ENCODE measurements at places on chromosomes 3 and 15.

- DNase-seq: peak; percentile 95
Observed at GRCh38 chr15:65409036-65409631, 13.6 kb downstream of the IGDCC4 start.

- no peak for DNase-seq
Observed at GRCh38 chr3:179266701-179267211, 15.8 kb upstream of the KCNMB3 start.

DNA sequence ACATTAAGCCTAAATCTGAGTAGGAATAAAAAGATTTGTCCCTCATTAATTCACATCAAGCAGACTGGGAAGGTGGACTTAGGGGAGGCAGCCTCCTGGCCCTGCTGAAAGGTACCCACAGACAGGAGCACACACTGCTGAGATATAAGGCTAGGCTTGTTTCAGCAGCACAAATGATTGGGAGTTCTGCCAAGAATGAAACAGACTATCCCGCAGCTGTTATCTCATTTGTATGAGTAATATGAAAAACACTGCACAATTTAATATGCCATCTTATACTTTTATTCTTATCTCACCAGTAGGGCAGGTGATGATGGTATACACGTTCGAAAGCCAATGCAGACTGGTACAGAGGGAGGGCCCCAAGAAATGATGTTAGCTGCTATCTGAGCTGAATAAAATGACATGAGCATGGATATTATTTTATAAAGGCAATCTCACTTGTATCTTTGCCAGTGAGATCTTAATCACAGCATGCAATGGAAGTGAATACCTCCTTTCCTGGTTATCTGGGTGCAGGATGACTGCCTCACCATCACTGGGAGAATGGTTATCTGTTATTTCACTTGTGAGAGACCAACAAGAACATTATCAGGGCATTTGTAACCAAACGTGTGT lies 258.7 kb upstream of the PPP2R3A start:
- DNase-seq: no peak

- DNase-seq: no peak
Observed at GRCh38 chr3:78792212-78792611, 975.6 kb downstream of the ROBO1 start.

GRCh38 chr3:123283074-123283473 lies 81.3 kb downstream of the SEC22A start:
- no peak for DNase-seq

DNA sequence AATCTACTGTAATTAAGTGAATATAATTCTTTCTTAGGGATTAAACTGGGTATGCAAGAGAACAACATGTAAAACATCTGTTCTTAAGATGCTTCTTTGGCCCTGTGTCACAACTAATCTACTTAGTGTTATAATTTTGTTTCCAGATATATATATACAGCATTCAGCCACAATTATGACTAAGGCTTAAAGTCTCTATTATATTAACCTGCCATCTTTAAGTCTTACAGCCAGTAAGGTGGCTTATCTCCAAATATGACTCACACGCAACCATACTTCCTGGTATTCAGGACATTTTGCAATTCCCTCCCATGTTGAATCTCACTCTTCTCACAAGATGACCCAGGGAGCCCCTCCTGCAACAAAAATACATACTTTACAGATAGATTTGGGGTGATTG lies 6.6 kb upstream of the KBTBD8 start:
- DNase-seq: peak; percentile 71

- no peak for DNase-seq
Observed at GRCh38 chr3:171840811-171841619, 2.1 kb upstream of the TMEM212 start.

DNA sequence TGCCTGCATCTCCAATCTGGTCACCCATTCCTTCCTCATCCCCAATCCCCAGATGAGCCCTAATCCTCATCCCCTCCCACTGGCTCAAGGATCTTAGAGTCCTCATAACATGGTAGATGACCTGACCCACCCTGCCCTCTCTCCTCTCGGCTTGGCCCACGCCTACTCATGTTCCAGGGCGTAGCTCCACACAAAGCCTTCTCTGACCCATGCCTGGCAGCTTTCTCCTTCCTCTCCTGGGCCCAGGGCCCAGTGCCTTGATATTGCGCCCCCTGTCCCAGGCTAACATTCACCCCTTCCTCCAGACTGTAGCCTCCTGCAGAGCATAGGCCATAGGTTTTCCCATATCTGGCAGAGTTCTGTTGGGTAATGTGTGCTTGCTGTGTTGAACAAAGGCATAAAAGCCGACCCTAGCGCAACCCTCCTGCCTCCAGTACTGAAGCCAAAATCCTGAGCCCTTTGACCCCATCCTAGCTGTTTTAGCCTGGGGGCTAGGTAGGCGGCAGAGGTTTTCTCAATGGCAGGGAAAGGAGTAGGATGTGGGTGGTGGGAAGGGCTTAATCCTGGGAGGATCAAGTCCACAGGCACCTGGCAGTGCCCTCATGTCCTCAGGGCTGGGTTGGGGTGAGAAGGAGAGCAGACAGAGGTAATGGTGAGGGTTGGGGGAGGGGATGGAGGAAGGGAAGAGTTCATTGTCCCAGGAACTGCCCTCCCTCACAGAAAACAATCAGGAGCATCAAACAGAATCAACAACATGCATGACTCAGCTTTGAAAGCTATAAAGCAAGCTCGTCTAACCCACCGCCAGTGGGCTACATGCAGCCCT lies 35.5 kb downstream of the MESD start:
- DNase-seq: no peak

- peak; percentile 91 for DNase-seq
Observed at GRCh38 chr3:49133226-49133951, 539 bp upstream of the LAMB2 start.

DNA sequence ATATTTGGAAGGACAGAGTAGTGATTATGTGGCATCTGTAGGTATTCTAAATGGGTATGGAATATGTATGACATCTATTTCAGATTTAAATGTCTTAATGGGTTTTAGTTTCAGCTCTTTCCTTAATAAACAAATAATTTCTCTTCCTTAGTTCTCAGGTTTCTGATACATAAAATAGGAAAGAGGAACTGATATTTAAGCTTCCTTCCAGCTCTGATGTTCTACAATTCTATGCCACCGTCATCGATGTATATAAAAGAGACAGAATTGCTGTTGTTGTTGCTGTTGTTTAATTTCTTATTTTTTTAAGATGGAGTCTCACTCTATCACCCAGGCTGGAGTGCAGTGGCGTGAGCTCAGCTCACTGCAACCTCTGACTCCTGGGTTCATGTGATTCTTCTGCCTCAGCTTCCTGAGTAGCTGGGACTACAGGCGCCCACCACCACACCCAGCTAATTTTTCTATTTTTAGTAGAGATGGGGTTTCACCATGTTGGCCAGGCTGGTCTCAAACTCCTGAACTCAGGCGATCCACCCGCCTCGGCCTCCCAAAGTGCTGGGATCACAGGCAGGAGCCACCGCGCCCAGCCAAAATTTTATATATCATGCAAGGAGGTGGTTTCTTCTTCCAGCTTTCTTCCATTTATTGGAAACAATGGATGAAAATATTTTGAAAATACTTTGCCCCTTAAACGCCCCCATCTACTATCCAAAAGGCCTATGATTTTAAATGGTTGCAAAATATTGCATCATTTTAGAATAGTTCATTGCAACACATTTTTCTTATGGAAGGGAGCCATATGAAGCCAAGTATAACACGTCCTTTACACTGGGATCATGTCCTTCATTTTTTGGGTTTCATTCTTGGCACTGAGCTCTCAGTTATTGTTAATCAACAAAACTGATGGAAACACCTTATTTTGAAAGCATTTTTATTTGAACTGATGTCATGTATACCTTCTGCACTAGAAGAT lies 13.9 kb upstream of the C15orf61 start:
- peak; percentile 85 for DNase-seq

DNA sequence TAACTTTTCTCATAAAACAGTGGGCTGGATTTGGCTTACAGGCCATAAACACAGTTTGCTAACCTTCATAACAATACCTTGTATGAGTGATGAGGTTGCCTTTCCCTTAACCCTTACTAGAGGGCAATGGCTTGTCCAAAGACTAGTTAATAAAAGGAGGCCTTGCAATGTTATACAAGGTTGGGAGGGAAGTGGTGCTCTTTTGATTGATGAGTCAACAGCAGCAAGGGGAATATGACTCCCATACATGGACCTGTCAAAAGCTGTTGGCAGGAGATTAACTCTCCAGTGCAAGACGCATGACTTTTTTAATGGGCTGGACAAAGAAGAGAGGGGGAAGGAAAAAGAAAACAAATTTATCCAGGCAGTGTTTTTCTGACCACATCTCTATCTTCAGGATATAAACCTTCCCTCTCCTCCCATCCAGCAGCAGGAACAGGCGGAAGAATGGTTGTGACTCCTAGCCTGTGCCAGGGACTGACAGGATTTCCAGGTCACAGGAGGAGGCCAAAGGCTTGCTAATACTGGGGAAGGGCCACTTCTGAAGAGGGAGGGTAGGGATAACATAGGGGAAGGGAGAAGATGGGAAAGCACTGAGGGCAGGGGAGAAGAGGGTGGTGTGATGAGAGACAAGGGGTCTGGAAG lies 35.2 kb upstream of the ARL14 start:
- DNase-seq: peak; percentile 49

DNA sequence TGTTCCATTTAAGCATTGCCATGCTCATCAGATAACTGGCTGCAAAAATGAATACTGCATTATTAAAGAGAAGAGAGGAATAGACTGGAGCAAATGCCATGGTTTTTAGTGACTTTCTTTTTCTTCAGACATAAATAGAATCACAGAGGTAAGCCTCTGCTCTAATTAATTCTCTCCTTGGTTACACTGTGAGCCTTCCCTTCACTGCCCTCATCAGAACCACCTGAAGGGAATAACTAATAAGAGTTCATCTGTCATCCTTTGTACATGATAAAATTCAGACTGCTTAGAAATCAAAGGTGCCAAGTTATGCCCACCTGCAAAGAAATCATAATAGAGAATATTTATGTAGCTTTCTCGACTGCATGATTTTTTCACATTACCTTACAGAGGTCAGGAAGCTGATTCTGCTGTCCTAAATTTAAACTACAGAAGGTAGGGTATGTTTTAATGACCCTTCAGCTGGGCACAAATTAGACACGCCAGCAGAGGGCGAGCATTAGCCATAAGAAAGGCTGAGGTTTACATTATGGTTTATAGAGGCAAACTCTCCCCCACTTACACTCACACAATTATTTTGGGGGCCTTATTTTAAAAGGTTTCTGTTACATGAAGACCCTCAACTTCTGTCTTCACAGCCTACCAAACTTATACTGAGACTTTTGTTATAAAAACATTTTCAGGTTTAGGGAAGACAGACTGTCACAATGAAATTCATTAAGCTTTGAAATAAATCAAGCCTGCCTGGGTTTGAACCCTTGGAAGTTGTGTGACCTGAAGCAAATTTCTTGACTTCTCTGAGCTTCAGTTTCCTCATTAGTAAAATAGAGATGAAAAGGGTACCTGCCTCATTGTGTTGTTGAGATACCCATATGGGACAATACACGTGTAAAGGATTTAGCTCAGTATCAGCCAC lies 15.3 kb upstream of the UNC13C start:
- no peak for DNase-seq

DNA sequence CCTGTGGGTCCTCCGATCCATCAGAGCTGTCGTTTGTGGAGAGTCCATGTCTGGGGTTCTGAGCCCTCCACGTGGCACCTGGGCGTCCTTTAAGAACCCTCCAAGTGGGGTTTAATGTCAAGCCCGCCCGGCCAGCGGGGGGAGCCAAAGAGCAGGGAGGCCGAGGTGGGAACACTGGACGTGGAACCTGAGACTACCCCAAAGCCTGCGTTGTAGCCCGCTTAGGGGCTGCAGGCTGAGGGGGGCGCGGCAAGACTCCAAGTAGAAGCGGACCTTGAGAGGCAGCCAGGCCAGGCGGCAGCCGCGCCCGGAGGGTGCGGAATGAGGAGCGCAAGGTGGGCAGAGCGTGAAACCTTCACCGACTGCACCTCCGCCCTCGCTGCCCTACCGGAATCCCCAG lies 126.2 kb upstream of the ATP10A start:
- DNase-seq: no peak

GRCh38 chr15:70170096-70170699 lies 72.5 kb upstream of the TLE3 start:
- no peak for DNase-seq

GRCh38 chr3:140442621-140443020 lies 235.2 kb upstream of the TRIM42 start:
- no peak for DNase-seq

- DNase-seq: no peak
Observed at GRCh38 chr3:19881036-19881435, 53.0 kb downstream of the EFHB start.
